ENCODE measurements at places on chromosomes 16 and 17. TPM values are rescaled to one million over a fixed set of nuclear protein-coding genes. Genes with fewer than 3 reads are reported as not detected.

DNA sequence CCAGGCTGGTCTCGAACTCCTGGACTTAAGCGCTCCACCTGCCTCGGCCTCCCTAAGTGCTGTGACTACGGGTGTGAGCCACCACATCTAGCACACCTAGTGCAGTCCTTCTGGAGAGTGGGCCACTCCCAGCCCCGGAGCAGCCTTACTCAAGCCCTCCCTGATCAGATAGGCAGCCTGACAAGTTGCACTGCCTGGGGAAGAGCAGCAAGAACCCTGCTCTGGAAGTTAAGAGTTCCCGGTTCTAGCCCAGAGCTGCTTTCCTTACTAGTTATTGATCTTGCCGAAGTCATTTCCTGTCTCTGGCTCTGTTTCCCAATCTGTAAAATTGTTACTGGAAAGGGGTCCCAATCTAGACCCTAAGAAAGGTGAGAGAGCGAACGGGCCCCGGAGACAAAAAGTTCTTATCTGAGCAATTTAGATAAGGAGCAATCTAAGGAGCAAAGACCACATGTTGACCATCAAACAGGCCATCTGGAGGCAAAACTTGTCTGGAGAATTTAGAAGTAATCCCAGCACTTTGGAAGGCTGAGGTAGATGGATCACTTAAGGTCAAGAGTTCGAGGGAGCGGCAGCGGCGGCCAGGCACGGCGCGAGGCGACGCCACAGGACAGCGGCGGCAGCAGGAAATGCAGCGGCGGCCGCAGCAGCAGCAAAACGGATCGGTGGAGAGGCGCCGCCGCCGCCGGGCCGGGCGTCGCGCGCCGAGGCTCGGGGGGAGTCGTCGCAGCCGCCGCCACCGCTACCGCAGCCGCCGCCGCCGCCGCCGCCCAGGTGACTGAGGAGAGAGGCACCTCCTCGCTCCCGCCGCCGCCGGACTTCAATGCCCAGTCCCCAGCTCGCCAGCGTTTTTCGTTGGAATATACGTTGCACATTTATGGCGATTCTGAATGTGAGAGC lies 4.3 kb upstream of the NAGLU start:
- H3K4me3 ChIP-seq: peak overlapping the region; percentile 50
- H3K4me1 ChIP-seq: peaks cover 23% of the 10 kb centered on the region
- H3K27me3 ChIP-seq: no peaks in the 10 kb centered on the region
- peak; percentile 52 for DNase-seq

GRCh38 chr17:6467567-6467966 lies 23.3 kb downstream of the PIMREG start:
- no peak overlapping the region for H3K27ac ChIP-seq
- H3K36me3 ChIP-seq: no peaks in the 10 kb centered on the region
- H3K27me3 ChIP-seq: no peaks in the 10 kb centered on the region
- DNase-seq: no peak
- no peak overlapping the region for H3K4me3 ChIP-seq

DNA sequence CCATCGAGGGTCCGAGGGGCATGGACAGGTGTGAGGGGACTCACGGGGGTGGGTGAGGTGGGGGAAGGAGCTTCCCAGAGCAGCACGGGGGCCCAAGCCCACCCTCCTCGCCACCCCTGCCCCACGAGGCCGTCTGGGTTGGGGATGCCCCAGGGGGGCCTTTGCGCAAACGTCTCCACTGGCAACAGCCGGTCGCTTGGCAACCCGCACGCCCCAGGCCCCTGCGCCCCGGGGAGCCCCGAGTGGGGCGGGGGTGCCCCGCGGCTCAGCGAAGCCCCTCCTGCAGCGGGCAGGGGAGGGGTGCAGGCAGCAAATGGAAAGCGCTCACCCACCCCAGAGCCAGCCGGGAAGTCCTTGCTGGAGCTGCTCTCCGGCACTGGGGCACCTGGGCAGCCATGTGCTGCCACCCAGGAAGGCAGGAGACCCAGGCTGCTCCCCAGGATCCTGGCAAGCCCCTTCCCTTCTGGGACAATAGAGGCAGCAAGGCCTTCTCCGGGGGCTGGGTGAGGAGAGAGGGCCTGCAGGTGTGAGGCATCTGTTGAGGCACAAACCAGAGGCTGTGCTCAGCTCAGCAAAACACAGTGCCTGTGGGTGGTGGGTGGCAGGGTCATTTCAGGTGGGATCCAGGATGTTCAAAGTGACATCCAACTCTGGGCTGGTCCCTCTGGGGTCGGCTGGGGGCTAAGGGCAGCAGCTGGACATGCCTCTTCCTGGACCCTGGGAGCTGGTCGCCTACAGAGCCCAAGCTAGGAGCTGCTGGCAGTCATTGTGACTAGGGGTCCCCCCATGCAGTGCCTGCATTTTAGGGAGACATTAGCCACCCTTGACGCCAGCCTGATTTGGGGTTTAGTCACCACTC lies 80.9 kb upstream of the CBX4 start:
- no peak for DNase-seq
- peaks cover 23% of the 10 kb centered on the region for H3K4me1 ChIP-seq
- no peak overlapping the region for H3K27ac ChIP-seq

CTF1 gene
- total RNA-seq: 3.2 TPM

- H3K27ac ChIP-seq: no peak overlapping the region
- H3K4me1 ChIP-seq: no peaks in the 10 kb centered on the region
- H3K36me3 ChIP-seq: no peaks in the 10 kb centered on the region
Measured at GRCh38 chr16:86983621-86984020, 333.6 kb downstream of the C16orf95 start.

DNA sequence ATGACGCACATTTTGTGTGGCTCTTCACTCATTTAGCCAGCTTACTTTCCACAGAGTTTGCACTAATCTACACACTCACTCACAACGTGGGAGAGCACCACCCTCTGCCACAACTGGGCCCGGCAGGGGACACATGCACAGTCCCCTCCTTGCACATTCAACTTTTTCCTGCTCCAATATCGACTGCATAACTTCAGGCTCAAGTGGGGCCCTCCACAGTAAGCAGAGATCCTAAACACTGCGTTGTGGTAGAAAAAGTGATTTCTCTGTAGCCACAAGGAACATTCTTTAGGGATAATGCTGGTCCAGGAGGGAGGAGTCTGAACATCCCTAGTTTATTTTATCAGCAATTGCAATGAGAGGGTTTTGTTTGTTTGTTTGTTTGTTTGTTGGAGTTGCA lies 40.0 kb downstream of the MRPS23 start:
- H3K27me3 ChIP-seq: no peaks in the 10 kb centered on the region
- H3K4me1 ChIP-seq: no peaks in the 10 kb centered on the region
- no peak overlapping the region for H3K4me3 ChIP-seq
- H3K27ac ChIP-seq: no peak overlapping the region
- no peaks in the 10 kb centered on the region for H3K36me3 ChIP-seq

DNA sequence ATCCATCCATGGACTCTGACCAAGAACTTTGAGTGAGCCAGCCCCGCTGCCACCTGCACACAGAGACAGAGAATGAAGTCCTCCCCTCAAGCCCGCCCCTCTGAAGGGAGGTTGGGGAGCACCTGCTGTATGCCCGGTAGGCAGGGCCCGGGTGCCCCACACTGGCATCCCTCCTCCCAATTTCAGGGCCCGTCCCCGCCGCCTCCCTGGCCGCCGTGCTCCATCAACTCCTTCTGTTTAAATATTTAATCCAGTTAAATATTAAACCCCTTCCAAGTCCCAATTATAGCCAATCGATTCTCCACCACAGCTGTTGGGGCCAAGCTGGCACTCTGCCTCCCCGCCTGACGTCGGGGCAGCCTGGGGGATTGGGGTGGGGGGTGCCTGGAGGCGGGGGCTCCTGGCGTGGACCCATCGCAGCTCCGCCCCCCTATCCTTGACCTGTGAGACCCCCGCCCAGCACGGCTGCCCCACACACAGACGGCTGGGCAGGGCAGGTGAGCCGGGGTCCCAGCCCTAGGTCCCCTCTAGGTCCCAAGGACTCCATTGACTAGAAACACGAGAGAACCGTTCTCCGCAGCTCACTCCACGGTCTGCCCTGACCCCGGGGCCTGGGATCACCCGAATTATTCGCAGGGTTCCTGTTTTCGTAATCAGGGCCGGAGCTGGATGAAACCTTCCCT lies 18.0 kb upstream of the CACNA1H start:
- H3K36me3 ChIP-seq: no peaks in the 10 kb centered on the region
- H3K4me1 ChIP-seq: peaks cover 21% of the 10 kb centered on the region
- H3K27ac ChIP-seq: no peak overlapping the region
- no peak for DNase-seq
- no peaks in the 10 kb centered on the region for H3K27me3 ChIP-seq

GRCh38 chr16:78105517-78105916 lies 6.1 kb downstream of the WWOX start:
- no peak for DNase-seq
- H3K27me3 ChIP-seq: no peaks in the 10 kb centered on the region
- H3K4me1 ChIP-seq: no peaks in the 10 kb centered on the region
- no peak overlapping the region for H3K27ac ChIP-seq
- no peak overlapping the region for H3K4me3 ChIP-seq

- no peak overlapping the region for H3K4me3 ChIP-seq
- no peak overlapping the region for H3K27ac ChIP-seq
- no peaks in the 10 kb centered on the region for H3K36me3 ChIP-seq
- DNase-seq: no peak
Measured at GRCh38 chr16:80040814-80041213, 440.3 kb upstream of the MAF start.

ACSM5 gene
- 0.81 TPM for total RNA-seq

DNA sequence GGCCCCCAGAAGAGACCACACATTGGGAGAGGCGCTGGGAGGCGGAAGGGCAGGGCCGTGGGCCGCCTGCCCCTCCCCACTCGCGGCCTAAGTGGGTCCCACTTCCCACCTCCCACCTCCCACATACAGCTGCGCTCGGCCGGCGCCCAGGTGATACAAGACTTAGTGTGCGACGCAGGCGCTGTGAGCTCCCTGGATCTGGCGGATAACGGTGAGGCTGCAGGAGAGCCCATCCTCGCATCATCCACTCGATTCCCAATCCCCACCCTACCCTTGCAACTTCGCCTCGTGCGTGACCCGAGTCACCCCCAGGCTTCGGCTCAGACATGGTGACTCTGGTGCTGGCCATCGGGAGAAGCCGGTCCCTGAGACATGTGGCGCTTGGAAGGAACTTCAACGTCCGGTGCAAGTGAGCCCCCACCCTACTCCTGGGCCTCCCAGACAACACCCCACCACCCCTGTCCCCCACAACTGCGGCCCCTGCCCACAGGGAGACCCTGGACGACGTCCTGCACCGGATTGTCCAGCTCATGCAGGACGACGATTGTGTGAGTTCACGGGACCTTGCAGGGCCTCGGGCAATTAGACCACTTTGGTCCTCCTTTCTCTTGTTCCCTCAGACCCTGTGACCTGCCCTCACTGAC lies 3.9 kb downstream of the CARMIL2 start:
- no peak overlapping the region for H3K27ac ChIP-seq
- H3K4me1 ChIP-seq: peaks cover 8% of the 10 kb centered on the region
- H3K27me3 ChIP-seq: no peaks in the 10 kb centered on the region
- H3K4me3 ChIP-seq: no peak overlapping the region

GRCh38 chr17:58351831-58352595 lies at the start of gene SUPT4H1:
Gene SUPT4H1 (minus strand): TSS chr17:58352201. CDS start chr17:58352135, 66 bp downstream.
- H3K4me3 ChIP-seq: peak within 1 kb of the TSS; percentile 45
- peak within 1 kb of the TSS; percentile 91 for H3K27ac ChIP-seq
- H3K36me3 ChIP-seq: peaks cover 12% of the 10 kb centered on the region
- DNase-seq: peak; percentile 89
- no peaks in the 10 kb centered on the region for H3K27me3 ChIP-seq
- H3K4me1 ChIP-seq: peaks cover 6% of the 10 kb centered on the region

DNA sequence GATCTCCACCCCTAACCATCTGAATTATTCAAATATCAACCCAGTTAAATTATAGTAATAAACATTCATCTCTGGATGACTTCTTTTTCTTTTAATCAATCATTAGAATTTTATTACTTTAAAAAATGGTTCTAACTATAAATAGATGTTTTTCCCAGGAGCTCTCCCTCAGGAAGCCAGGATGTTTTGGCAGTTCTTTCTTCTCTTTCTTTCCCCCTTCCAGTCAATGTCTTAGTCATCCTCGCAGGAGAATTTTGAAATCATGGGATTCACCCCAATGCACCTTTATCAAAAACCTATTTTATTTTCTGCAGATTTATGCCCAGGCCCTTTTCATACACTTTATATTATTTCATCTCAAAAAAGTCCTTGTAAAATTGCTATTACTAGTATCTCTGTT lies 711.6 kb downstream of the CDH11 start:
- DNase-seq: no peak
- H3K27me3 ChIP-seq: no peaks in the 10 kb centered on the region
- H3K36me3 ChIP-seq: no peaks in the 10 kb centered on the region
- no peak overlapping the region for H3K4me3 ChIP-seq
- no peak overlapping the region for H3K27ac ChIP-seq

SLC38A8 gene
- total RNA-seq: not detected

GRCh38 chr16:5064915-5065314 lies 841 bp downstream of the C16orf89 start:
- no peaks in the 10 kb centered on the region for H3K4me1 ChIP-seq
- no peaks in the 10 kb centered on the region for H3K36me3 ChIP-seq
- no peak overlapping the region for H3K27ac ChIP-seq
- H3K4me3 ChIP-seq: no peak overlapping the region
- H3K27me3 ChIP-seq: no peaks in the 10 kb centered on the region

DNA sequence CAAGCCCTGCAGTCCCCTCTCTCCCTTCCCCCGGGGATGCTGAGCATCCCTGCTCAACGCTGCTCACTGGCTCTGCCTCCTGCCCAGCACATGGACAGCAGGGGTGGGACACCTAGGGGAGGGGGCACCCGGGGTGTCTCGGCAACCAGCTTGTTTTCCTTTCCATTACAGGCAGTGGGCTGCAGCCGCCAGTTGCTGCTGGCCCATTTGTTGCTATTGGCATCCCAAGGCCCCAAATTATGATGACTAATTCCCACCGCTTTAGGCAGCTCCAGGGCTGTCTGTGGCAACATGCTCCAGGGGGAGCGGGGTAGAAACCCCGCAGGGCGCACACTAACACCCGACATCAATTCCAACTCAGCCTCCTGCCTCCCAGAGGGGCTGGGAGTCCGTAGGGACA lies 4.9 kb downstream of the SDK2 start:
- no peak overlapping the region for H3K27ac ChIP-seq
- no peaks in the 10 kb centered on the region for H3K36me3 ChIP-seq
- no peak for DNase-seq
- H3K27me3 ChIP-seq: peaks cover 6% of the 10 kb centered on the region
- H3K4me1 ChIP-seq: no peaks in the 10 kb centered on the region
- H3K4me3 ChIP-seq: no peak overlapping the region

GRCh38 chr16:57127037-57127763 lies 34.8 kb downstream of the CPNE2 start:
- no peaks in the 10 kb centered on the region for H3K36me3 ChIP-seq
- no peak overlapping the region for H3K27ac ChIP-seq
- H3K4me1 ChIP-seq: no peaks in the 10 kb centered on the region
- H3K27me3 ChIP-seq: no peaks in the 10 kb centered on the region
- H3K4me3 ChIP-seq: no peak overlapping the region

GRCh38 chr17:81666092-81666341 lies 388 bp downstream of the OXLD1 start:
- peak overlapping the region; percentile 33 for H3K27ac ChIP-seq
- peak overlapping the region; percentile 98 for H3K4me3 ChIP-seq
- no peaks in the 10 kb centered on the region for H3K27me3 ChIP-seq
- H3K36me3 ChIP-seq: peaks cover under 1% of the 10 kb centered on the region
- DNase-seq: no peak

SDK2 gene
- 0.25 TPM for total RNA-seq

WNT3 gene
- 0.42 TPM for total RNA-seq
